ENCODE measurements at places on chromosomes 1 and 21. TPM values are rescaled to one million over a fixed set of nuclear protein-coding genes. Genes with fewer than 3 reads are reported as not detected.

Gene AK5
- 13.2 TPM for polyA plus RNA-seq

Gene FAM167B
- polyA plus RNA-seq, result 0.27 TPM

DNA sequence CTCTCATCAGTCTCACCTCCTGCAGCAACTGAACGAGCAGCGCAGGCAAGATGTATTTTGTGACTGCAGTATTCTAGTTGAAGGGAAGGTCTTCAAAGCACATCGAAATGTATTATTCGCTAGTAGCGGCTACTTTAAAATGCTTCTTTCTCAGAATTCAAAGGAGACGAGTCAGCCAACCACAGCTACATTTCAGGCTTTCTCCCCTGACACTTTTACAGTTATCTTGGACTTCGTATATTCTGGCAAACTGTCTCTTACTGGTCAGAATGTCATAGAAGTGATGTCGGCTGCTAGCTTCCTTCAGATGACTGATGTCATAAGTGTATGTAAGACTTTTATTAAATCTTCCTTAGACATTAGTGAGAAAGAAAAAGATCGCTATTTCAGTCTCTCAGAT, 53.7 kb downstream of the ZBTB8A start:
- DNase-seq, result no peak

GRCh38 chr1:45531873-45532272, 10.2 kb upstream of the PRDX1 start:
- no peak for DNase-seq

GRCh38 chr1:56688522-56689026, 43.5 kb downstream of the PRKAA2 start:
- peak; percentile 93 for DNase-seq

GRCh38 chr1:25987951-25988350, 9.9 kb downstream of the PAFAH2 start:
- DNase-seq, result no peak

Gene PRDX6
- polyA plus RNA-seq, result 233 TPM

DNA sequence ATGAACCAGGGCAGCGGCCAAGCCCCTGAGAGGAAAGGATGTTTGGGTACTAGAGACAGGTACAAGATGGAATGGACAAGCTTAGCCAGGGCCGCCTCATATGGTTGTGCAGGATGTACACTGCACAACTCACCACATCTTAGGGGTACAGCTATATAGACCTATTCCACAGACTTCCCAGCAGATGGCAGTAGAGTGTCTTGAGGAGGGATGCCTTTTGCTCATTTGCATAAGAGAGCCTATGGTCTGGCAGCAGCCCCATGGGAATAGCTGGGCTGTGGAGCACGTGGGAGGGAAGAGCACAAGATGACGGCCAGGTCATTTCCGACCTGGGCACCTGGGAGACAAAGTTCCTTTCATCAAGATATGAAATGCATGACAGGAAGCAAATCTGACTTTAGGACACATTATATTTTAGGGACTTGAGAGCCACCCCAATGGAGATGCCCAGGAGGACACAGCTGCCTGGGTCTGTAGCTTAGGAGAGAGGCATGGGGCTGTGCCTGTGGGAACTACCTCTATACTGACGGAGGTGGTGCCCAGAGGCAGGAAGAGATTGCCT, 215.5 kb downstream of the KCNJ6 start:
- peak; percentile 29 for DNase-seq
